ENCODE measurements at places on chromosomes 2 and 18.

GRCh38 chr2:108026092-108026794, 39.9 kb downstream of the SLC5A7 start:
- no peak for DNase-seq

GRCh38 chr2:71611247-71611646, 157.9 kb downstream of the DYSF start:
- peak; percentile 8 for DNase-seq

DNA sequence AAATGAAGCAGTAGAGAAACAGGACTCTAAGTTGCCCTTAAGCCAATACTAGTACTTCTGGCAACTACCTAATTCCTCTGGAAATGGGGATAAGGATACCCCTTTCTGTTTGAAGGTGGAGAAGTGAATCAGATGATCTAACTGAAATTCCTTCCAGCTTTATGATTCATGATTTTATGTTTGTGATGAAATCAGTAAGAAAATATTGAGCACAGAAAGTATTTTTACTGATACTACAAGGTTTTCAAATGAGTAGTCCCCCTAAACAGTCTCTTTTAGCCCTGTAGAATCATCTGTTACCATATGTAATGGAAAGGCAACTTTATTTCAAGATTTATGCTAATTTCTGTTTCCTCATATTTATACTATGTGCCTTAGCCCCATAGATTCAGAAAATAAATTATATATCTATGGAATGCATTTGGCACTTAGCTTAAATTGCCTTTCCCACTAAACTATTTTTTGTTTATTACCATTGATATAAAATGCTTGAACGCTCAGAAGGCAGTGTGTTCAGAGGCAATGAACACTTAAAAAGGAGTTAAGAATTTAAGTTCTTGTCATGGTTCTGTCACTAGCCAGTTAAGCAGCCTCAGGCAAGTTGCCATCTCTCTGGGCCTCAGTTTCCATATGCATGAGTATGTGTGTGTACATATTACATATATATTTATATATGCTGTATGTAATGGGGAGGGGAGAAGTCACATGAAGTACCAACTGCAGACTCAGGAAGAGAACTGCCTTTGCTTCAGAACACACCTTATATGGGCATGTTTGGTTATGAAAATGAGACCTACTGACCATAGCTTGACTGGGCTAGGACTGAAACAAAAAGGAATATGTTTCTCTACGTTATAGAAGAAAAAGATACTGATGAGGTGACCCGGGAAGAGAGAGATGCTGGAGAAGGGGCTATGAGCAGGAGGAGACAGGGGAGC, 97.7 kb downstream of the CDC42EP3 start:
- no peak for DNase-seq

DNA sequence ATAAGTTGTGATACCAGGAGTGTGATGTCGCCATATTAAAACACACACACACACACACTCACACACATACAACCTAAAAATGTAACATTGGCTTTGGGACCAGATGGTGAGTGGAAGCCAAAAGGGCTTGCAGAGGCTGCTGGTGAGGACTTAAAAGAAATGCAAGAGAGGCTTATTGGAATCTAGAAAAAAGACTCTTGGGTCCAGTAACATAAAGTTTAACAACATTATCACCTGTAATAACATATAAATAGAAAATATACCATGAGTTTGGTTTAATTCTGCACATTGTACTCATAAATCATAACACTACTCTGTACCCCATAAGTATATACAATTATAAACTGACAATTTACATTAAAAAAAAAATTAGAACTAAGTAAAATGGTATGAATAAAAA, 74.4 kb upstream of the MYCN start:
- no peak for DNase-seq

GRCh38 chr2:221792971-221793521, 220.9 kb upstream of the EPHA4 start:
- DNase-seq = no peak

GRCh38 chr2:194314042-194314441, 1343.0 kb upstream of the SLC39A10 start:
- DNase-seq = no peak

All from 8988T (cell line).